Caki2 (cell line): ENCODE measurements at places on chromosomes 3 and 15. TPM values are rescaled to one million over a fixed set of nuclear protein-coding genes. Genes with fewer than 3 reads are reported as not detected.
A peak's percentile ranks its signal among the peaks of the same experiment; 100 is the strongest.

The MYZAP gene
- total RNA-seq: not detected in 2 replicates

The UBE2E2 gene
- 37.9 and 74.5 TPM in 2 replicates for total RNA-seq

The ALPK3 gene
- total RNA-seq: not detected in 2 replicates

The HHATL gene
- total RNA-seq: not detected in 2 replicates

The NKTR gene
- total RNA-seq: 2.7 and 16.3 TPM in 2 replicates

The FEZF2 gene
- total RNA-seq: not detected in 2 replicates

The MESP1 gene
- total RNA-seq: 2.1 and 4.7 TPM in 2 replicates

The CIAO2A gene
- 139 and 184 TPM in 2 replicates for total RNA-seq

The KNG1 gene
- not detected in 2 replicates for total RNA-seq

The FSD2 gene
- total RNA-seq: 0.34 TPM in 1 of 2 replicates, not detected in the other

The PLCL2 gene
- 1.0 and 1.1 TPM in 2 replicates for total RNA-seq

The ERICH6 gene
- not detected in 2 replicates for total RNA-seq

The AP4E1 gene
- total RNA-seq: 6.5 and 7.7 TPM in 2 replicates

DNA sequence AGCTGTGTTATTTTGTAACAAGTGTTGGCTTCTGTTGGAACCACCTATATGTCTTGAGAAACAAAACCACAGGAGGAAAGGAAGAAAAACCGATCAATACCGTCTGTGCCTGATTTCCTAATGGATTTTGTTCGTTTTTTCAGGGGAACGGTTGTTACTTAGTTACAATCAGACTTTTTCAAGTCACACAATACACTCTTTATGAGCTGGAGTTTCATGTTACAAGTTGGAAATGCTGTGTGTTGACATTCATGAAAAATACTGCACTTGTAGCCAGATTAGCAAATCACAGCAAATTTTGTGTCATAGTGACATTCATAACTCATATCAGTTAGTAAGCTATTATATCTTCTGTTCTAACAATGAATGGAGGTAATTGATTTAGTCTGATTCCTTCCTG lies 78.9 kb downstream of the SLTM start:
- no peak for DNase-seq

- DNase-seq: peak; percentile 70
These were observed at the start of gene CPEB1 for GRCh38 chr15:82647045-82647834. Gene CPEB1, minus strand, starts transcription at chr15:82647363. Its CDS starts 18,904 bp downstream, at chr15:82628459.

- no peak for DNase-seq
These were observed 54.6 kb upstream of the AKAP13 start for GRCh38 chr15:85325834-85326233.

DNA sequence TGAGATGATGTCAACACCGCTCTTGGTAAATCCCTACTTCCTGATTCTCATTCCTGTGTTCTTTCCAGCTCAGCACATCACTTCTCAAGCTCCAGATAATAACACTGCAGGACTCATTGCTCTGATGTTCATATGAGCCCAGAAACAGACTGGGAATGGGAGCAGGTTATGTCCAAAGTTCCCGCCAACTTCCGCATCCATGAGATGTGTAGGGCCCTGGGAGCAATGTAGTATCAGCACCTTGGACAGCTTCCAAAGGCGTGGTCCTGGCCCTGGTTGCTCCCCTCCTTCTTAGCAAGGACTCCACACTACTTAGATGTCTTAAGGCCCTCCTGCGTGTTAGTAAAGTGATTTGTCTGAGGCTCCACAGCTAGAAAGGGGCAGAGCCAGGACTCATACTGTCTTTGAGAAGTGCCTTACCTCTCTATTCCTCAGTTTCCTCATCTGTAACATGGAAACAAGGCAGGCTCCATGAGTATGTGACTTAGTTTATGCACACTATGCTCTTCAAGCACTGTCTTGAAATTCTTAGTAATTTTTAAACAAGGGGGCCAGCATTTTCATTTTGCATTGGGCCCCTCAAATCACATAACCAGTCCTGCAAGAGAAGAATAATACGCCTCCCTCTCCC lies 27.9 kb upstream of the SLC6A1 start:
- DNase-seq: peak; percentile 16

DNA sequence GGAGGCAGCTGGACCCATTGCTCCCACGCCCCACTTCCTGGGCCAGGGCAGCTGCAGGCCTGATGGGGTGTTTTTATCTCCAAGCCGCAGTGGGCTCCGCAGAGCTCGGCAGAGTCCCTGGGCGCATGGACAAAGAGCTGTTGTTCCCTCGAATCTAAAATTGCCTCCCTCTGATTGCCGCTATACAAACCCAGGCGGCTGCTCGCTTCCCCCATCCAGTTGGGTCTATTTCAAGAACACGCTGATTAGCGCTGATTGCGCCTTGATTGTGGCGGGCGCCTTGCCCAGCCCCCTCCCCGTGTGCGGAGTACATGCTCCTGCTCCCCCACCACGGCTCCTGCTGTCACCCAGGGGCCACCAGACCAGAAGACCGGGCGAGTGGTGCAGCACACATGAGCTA lies 43.4 kb upstream of the SLC6A1 start:
- DNase-seq: no peak

DNA sequence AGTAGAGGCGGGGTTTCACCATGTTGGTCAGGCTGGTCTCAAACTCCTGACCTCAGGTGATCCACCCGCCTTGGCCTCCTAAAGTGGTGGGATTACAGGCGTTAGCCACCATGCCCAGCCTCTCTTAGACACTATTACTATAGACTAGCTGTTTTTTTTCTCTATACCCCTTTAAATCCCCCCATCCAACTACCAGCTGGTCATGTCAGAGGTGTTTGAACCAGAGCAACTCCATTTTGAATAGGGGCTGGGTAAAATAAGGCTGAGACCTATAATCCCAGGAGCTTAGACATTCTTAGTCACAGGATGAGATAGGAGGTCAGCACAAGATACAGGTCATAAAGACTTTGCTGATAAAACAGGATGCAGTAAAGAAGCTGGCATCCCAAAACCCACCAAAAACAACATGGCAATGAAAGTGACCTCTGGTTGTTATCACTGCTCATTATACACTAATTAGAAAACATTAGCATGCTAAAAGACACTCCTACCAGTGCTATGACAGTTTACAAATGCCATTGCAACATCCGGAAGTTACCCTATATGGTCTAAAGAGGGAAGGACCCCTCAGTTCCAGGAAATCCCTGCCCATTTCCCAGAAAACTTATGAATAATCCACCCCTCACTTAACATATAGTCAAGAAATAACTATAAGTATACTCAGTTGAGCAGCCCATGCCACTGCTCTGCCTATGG lies 57.8 kb upstream of the GPD1L start:
- no peak for DNase-seq

DNA sequence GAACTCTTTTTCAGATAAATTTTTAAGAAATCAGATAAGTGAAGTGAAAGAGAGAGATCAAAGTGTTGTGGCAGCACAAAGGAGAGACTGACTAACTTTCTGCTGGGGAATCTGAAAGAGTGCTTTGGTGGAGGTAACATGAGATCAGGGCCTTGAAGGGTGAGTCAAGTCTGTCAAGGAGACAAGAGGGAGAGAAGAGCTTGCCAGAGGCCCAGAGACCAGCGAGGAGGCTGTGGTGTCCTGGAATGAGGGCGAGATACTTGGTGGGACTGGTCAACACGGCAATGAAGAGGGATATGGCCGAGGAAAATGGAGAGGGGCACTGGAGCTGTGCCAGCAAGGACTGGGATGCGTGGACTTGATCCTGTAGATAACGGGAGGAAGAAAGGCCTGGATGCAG lies 4.6 kb downstream of the TADA3 start:
- no peak for DNase-seq

DNA sequence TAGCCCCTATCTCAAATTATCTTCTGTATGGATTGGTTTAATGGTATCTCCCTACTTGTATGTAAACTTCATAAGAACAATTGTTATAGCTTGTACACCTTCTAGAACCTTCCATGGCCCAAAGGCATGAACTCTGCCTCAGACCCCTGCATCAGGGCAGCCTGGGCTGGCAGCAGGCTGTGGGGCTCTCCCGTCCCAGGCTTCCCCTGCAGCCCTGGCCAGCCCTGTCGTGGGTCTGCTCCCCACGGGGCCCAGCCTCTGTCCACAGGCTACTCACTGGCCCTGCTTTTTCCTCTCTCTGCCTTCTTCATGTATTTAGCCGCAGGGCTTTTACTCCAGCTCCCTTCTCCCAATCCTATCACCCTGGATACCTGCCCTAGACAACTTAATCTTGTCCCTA lies 4.4 kb downstream of the SCN5A start:
- no peak for DNase-seq

GRCh38 chr15:35929740-35930444 lies 383.9 kb upstream of the DPH6 start:
- no peak for DNase-seq

DNA sequence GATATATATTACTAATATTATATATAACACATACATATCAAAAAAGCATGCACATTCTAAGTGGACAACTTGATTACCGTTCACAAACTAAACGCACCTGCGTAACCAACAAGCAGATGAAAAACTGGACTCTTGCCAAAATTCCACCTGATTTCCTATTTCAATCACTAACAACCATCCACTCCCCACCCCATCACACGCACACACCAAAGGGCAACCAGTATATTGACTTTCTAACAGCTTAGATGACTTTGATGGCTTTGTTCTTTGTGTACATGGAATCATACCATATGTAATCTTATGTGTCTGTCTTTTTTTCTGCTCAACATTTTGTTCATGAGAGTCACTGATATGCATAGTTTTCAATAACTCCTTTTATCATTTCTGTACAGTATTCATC lies 496.8 kb upstream of the ARRDC4 start:
- no peak for DNase-seq

- DNase-seq: no peak
These were observed 8.8 kb downstream of the FILIP1L start for GRCh38 chr3:100105501-100105900.

GRCh38 chr15:40932649-40933516 lies 3.7 kb downstream of the DLL4 start:
- no peak for DNase-seq

- DNase-seq: no peak
These were observed 716.5 kb upstream of the GOLIM4 start for GRCh38 chr3:168812234-168812633.

DNA sequence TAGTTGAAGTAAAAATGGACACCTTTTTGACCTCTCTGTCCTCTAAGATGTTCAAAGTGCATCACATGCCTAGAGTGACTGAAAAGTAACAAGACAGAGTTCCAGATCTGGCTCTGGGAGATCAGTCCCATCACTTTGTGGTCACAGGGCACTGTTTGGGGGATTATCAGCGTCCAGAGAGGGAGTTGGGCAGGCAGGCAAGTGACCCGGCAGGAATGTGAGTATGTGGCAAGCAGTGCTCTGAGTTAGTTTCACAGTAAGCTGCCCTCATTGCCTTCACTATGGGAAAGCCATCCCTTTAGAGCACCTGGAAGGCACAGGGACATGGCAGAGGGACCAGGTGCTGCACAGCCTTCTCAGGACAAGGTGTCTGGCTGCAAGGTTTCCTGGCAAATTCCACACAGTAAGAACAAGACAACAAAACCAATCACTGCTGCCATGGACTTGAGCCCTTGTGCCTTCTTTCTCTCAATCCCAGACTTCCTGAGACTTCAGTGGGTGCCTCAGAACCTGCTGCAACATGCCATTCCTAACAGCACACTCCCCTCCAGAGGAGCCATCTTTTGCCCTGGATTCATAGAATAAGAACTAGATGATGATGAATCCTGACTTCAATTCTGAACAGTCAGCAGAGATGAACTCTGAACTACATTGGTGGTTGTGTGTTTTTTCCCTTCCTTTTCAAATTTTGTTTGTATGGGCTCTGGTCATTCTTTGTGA lies 55.2 kb downstream of the TIPARP start:
- no peak for DNase-seq

DNA sequence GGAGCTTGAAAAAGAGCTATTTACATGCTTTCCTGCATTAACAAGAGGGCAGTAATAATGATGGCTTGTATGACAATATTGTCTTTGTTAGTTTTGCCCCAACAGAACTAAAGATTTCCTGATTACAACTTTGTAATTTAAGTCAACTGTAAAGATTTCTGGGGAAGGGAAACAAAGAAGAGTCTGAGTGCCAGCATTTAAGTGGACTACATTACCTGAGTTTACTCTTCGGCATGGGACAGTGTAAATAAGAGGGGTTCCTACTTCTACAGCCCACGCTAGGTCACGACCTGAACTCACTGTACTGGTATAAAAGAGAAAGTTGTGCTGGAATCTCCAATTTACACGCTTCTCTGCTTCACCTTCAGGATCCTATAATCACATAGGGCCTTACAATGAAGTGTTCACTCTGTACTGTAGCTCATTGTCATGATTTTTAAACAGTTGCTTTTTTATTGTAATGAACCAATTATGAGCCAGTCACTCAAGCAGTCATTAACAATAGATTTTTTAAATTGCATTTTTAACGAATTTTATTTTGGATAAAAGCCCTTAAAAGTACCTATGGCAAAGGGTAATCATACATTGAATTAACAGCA lies 39.6 kb downstream of the DPH6 start:
- DNase-seq: no peak

DNA sequence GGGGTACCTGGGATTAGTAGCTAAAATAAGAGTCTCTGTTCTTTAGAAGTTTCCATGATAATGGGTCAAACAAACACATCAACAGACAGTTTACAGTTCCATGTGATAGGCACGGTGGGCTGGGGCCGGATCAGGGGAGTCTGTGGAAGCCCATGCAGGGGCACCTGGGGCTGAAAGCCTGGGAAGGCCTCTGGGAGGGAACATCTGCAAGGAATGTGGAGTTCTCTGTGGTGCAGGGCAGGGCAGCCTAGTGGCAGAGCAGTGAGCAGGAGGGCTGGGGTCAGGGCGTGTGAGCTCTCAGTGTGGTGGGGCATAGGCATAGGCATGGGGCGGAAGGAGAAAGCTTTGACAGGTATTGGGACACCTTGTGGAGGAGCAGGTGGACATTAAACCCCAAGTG lies 207.7 kb upstream of the TRIM42 start:
- DNase-seq: no peak

- no peak for DNase-seq
These were observed 67.4 kb downstream of the ATP10A start for GRCh38 chr15:25795712-25796111.

DNA sequence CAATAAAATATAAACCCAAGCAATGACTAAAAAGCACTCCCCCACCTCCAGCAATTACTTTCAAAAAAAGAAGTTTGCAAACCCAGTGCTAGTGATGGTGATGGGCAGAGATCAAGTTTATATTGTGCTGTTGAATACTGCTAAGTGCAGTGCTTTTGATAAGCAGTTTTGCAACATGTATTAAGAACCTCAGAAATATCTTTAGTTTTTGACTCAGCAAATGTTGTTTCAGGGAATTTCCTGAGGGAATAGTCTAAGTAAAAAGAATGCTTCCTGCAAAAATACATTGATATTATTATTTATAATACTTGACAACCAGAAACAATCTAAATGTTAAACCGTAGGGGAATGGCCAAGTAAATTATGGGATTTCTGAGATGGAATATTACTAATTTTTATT lies 69.3 kb downstream of the ADAMTSL3 start:
- no peak for DNase-seq

GRCh38 chr3:195395208-195395816 lies 47.5 kb downstream of the ACAP2 start:
- no peak for DNase-seq

DNA sequence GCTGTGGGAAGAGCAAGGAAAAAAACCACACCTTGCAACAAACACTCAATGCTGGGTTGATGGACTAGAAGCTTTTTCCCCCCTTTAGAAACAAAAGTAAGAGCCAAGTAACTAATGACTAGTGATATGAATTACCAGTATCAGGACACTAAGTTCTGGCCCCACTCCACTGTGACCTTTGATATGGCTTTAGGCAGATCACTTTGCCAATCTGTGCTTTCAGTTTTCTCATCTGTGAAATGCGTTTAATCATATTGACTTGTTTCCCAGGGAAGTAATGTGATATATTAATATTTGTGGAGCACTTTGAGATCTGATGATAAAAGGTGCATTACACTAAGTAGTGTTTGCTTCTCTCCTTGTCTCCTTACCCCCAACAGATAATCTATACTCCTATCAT lies 319.3 kb upstream of the SATB1 start:
- no peak for DNase-seq

- no peak for DNase-seq
These were observed 515 bp upstream of the MTHFS start for GRCh38 chr15:79897380-79897678.
